ENCODE measurements at places on chromosomes 1 and 21. TPM values are rescaled to one million over a fixed set of nuclear protein-coding genes. Genes with fewer than 3 reads are reported as not detected.

DNA sequence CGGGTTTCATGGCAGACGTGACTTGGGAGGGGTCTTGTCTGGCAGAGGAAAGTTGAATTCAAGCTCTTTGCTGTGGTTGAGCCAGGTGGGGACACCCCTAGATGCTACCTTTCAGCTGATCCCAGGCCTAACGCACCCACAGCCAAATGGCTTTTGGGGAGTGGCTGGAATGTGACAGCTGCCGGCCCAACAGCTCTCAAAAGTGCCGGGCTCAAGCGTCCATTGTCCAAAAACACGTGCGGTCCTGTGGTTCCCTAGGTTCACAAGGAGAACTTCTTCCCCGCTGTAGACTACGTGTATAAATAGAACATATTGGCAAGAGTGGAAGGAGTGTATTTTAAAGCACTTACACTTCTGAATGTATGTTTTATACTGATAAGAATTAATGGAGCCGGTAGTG lies 87.1 kb upstream of the ARHGEF16 start:
- peaks cover 8% of the 10 kb centered on the region for H3K4me1 ChIP-seq
- no peaks in the 10 kb centered on the region for H3K36me3 ChIP-seq
- DNase-seq, result no peak
- no peak overlapping the region for H3K27ac ChIP-seq
- peaks cover 2% of the 10 kb centered on the region for H3K27me3 ChIP-seq

GRCh38 chr1:222099746-222100145 lies 357.9 kb upstream of the DUSP10 start:
- no peak overlapping the region for H3K27ac ChIP-seq
- no peak overlapping the region for H3K4me3 ChIP-seq
- no peak for DNase-seq
- no peaks in the 10 kb centered on the region for H3K4me1 ChIP-seq

DNA sequence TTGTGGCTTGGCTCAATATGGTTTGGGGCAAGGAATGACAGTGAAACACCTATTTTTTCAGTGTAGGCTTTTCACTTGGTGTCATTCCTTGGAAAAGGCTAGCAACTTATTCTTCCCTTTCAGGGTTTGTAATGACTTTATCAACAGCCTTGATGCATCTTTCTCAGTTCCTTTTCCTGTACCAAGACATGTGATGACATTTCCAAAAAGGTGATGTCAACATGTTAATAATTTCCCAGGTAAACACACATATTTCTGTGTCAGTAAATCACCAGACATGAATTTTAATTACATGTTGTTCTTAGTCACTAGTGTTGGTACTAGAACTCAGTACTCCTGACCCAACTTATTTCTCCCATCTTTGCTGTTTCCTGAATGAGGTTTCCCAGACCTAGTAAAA lies 37.8 kb upstream of the RRP15 start:
- H3K36me3 ChIP-seq, result no peaks in the 10 kb centered on the region
- no peaks in the 10 kb centered on the region for H3K4me1 ChIP-seq
- H3K4me3 ChIP-seq, result no peak overlapping the region

GRCh38 chr1:93980320-93981273 lies 71.4 kb upstream of the GCLM start:
- H3K27me3 ChIP-seq, result no peaks in the 10 kb centered on the region
- peak; percentile 10 for DNase-seq
- H3K36me3 ChIP-seq, result no peaks in the 10 kb centered on the region

DNA sequence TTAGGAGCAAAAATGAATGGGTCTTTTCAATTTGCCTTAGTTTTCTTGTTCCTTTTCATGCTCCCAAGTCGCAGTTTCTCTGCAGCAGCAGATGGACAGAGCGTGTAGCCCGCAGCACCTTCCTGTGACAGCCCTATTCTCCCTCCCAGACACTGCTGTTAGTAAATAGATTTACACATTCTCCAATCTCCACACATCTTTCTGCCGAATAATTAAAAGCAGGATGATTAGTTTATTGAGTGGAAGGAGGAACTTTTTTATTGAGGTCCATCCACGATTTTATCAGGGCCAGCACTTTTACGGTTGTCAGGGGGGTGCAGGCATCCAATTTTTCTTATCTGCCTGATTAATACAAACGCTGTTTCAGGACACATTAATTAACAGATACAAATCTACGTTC lies 98.2 kb upstream of the USH2A start:
- H3K4me1 ChIP-seq, result no peaks in the 10 kb centered on the region
- no peak overlapping the region for H3K4me3 ChIP-seq
- H3K27ac ChIP-seq, result no peak overlapping the region
- no peaks in the 10 kb centered on the region for H3K27me3 ChIP-seq

GRCh38 chr1:235855811-235856429 lies 10.8 kb downstream of the LYST start:
- H3K27ac ChIP-seq, result peak overlapping the region; percentile 95
- H3K4me1 ChIP-seq, result peaks cover 55% of the 10 kb centered on the region
- H3K27me3 ChIP-seq, result no peaks in the 10 kb centered on the region
- peak overlapping the region; percentile 47 for H3K4me3 ChIP-seq
- H3K36me3 ChIP-seq, result peaks cover 27% of the 10 kb centered on the region

- DNase-seq, result no peak
- no peaks in the 10 kb centered on the region for H3K27me3 ChIP-seq
- H3K36me3 ChIP-seq, result no peaks in the 10 kb centered on the region
- no peak overlapping the region for H3K4me3 ChIP-seq
Observed at GRCh38 chr1:167748906-167749305, 27.1 kb downstream of the MPZL1 start.

DNA sequence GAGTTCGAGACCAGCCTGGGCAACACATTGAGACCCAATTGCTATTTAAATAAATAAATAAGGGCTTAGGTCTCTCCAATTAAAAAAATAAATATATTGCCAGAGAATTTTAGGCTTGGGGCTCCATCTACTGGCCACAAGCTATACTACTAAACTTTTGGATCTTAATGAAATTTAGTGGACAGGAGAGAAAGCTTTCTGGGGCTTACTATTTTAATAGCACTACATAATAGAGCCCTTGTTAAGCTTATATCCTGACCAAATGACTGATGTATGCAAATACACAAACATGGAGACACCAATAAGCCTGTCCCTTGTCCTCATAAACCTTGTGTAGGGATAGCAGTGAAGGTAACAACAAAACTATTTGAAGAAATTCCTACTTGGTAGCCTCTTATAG lies 18.4 kb downstream of the CCT3 start:
- no peak overlapping the region for H3K4me3 ChIP-seq
- H3K36me3 ChIP-seq, result peaks cover 46% of the 10 kb centered on the region
- peak; percentile 39 for DNase-seq
- no peaks in the 10 kb centered on the region for H3K27me3 ChIP-seq

DNA sequence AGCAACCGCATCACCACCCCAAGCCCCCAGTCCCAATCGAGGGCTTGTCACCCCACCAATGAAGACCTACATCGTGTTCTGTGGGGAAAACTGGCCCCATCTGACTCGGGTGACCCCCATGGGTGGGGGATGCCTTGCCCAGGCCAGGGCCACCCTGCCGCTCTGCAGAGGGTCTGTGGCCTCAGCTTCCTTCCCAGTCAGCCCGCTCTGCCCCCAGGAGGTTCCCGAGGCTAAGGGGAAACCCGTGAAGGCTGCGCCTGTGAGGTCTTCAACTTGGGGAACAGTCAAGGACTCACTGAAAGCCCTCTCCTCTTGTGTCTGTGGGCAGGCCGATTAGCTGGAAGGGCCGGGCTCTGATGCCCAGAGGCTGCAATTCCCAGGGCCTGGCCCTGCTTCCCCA lies 2.0 kb downstream of the SRARP start:
- no peaks in the 10 kb centered on the region for H3K36me3 ChIP-seq
- no peak overlapping the region for H3K4me3 ChIP-seq
- peaks cover 6% of the 10 kb centered on the region for H3K4me1 ChIP-seq
- DNase-seq, result no peak

- no peak for DNase-seq
- no peaks in the 10 kb centered on the region for H3K27me3 ChIP-seq
- H3K27ac ChIP-seq, result peak overlapping the region; percentile 52
- H3K4me3 ChIP-seq, result no peak overlapping the region
- peaks cover 38% of the 10 kb centered on the region for H3K4me1 ChIP-seq
- peaks cover 36% of the 10 kb centered on the region for H3K36me3 ChIP-seq
Observed at GRCh38 chr1:89001510-89001909, 9.1 kb upstream of the KYAT3 start.

DNA sequence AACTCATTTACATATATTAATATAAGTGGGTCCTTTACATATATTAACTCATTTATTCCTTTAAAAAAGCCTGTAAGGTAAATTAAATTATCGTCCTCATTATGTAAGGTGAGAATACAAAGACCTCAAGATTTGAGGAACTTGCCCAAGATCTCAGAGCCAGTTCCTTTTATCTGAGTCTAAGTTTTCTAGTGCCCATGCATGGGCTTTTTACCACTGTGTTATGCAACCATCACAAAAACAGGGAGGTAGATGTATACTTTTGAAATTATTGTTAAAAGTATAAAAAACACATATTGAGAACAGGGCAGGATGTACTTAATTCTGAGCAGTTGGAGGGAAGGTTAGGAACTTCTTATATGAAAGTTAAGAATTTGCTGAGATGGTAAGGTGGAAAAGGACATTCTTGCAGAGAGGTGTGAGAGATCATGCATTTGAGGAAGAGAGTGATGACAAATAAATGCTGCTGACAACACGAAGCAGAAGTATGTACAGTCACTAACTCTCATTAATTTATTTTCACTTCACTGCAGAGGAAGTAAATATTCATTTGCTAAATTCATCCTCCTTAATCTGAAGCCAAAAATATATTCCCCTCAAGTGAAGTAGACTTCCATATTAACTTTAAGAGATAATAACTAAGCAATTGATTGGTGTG lies 28.9 kb upstream of the LYPLAL1 start:
- no peaks in the 10 kb centered on the region for H3K4me1 ChIP-seq
- no peak overlapping the region for H3K4me3 ChIP-seq
- H3K27me3 ChIP-seq, result peaks cover 1% of the 10 kb centered on the region
- no peak for DNase-seq
- H3K36me3 ChIP-seq, result no peaks in the 10 kb centered on the region

DNA sequence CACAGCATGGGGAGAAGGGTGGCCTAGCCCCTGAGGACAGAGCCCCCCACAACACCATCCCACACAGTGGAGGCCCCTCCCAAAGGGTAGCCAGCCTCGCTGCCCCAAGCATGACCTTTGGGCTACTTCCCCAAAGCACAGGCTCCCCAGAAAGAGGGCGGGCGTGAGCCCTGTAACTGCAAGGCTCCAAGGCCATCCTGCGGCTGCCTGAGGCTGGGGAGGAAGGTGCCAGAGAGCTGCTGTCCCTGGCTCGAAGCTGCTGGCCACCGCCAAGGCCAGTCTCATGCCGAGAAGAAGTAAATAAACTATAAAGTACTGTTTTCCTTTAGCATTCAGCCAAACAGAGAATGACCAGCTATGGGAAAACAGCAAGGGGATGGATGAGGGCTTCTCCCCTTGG lies 27.5 kb downstream of the UBASH3A start:
- no peak for DNase-seq
- H3K27ac ChIP-seq, result no peak overlapping the region
- H3K4me1 ChIP-seq, result peaks cover 52% of the 10 kb centered on the region

PPM1J gene
- 1.7 TPM for total RNA-seq

OTUD3 gene
- total RNA-seq, result 8.7 TPM

DMBX1 gene
- 0.09 TPM for total RNA-seq

S100A7 gene
- not detected for total RNA-seq

SMIM12 gene
- 36.6 TPM for total RNA-seq

SUSD4 gene
- 0.43 TPM for total RNA-seq

STIL gene
- 24.5 TPM for total RNA-seq

MYBPH gene
- not detected for total RNA-seq

TEDDM1 gene
- not detected for total RNA-seq

GJA8 gene
- not detected for total RNA-seq

MYOG gene
- total RNA-seq, result not detected

TTC34 gene
- total RNA-seq, result 0.79 TPM

Data from activated CD8-positive, alpha-beta T cell treated with anti-CD3 and anti-CD28 coated beads for 36 hours (primary cell).